A549 treated with ZK216348 at 1 μM for 4 hours (cell line): ENCODE measurements at places on chromosomes 2 and 18. TPM values are rescaled to one million over a fixed set of nuclear protein-coding genes. Genes with fewer than 3 reads are reported as not detected.

MAP3K19 gene
- not detected in 5 replicates for total RNA-seq

DPYSL5 gene
- 3.1 to 7.5 TPM (median 4.4 TPM) in 5 replicates for total RNA-seq

FBXO15 gene
- total RNA-seq = 0.45 to 0.92 TPM (median 0.81 TPM) in 5 replicates

RTP5 gene
- not detected in 5 replicates for total RNA-seq

CFAP221 gene
- 0.20 to 0.64 TPM (median 0.35 TPM) in 5 replicates for total RNA-seq

SLC38A11 gene
- not detected in 5 replicates for total RNA-seq

ALK gene
- total RNA-seq = not detected in 5 replicates

SPATS2L gene
- 127 to 148 TPM (median 141 TPM) in 5 replicates for total RNA-seq

GBX2 gene
- 1.5 to 3.1 TPM (median 2.9 TPM) in 5 replicates for total RNA-seq

NETO1 gene
- not detected in 5 replicates for total RNA-seq

RAPGEF4 gene
- total RNA-seq = 0.20 to 0.27 TPM (median 0.25 TPM) in 4 of 5 replicates, not detected in the other

KCNG2 gene
- total RNA-seq = not detected in 5 replicates

GPATCH11 gene
- 7.9 to 13.8 TPM (median 9.8 TPM) in 5 replicates for total RNA-seq

KLHL30 gene
- total RNA-seq = 0.19 to 0.37 TPM (median 0.26 TPM) in 5 replicates

LOXHD1 gene
- total RNA-seq = not detected in 5 replicates

PTMA gene
- 1,592 to 1,810 TPM (median 1,697 TPM) in 5 replicates for total RNA-seq

RNF103 gene
- total RNA-seq = 41.1 to 54.6 TPM (median 51.9 TPM) in 5 replicates

CHRNA1 gene
- total RNA-seq = not detected in 5 replicates

SLC16A14 gene
- 0.64 to 1.0 TPM (median 0.99 TPM) in 5 replicates for total RNA-seq
